ENCODE measurements at places on chromosomes 6 and 20.
A peak's percentile ranks its signal among the peaks of the same experiment; 100 is the strongest.

- no peak for DNase-seq
Observed at GRCh38 chr20:62345681-62346370, 21.3 kb downstream of the LAMA5 start.

- peak; percentile 5 for DNase-seq
Observed at GRCh38 chr6:7343546-7344475, 30.8 kb upstream of the SSR1 start.

DNA sequence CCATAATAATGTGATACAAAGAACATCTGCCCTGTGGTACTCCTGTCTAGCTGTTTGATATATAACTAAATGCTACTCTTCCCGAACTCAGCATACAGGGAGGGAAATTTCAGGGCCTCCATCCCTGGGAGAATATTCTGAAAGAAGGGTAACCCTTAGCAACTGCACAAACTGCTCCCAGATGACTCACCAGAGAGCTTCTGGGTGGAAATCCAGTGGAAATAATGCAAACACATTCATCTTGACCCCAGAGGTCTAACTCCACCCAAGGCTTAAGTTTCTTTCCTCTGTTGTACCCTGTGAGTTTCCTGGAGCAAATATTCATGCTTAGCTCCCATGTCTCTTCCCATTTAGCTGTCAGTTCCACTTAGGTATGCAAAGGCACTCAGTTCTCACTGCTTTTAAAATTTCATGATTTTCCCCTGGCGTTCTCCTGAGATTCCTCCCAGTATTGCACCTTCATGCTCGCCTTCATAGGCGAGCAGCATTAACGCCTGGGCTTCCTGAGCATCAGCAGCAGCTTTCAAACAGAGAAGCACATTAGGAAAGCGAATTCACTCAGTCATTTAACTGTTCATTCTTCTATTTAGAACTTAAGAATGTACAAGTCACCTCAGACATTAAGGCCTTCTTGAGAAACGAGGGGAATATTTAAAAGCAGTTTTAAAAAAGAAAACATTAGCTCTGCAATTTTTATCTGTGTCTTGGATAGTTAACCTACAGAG is 43.8 kb upstream of the LAMA4 start:
- no peak for DNase-seq

DNA sequence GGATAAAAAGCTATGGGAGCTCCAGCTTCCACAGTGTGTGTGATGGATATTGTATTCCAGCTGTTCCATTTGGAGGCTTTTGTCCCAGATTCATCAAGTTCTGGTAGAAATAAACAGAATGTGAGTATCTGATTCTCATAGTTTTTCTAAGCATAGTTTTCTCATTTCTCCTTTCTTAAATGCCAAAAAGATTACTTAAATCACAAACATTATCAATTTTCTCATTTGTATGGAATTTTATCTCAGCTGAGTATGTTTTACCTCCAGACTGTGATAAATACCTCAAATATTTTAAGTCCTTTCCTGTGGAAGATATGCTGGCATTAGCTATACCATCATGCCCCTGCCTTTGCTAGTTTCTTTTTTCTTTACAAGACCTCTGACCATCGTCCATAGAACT is 767.3 kb downstream of the TFAP2A start:
- DNase-seq: no peak

- no peak for DNase-seq
Observed at GRCh38 chr6:110608151-110608550, 131.7 kb upstream of the SLC22A16 start.

DNA sequence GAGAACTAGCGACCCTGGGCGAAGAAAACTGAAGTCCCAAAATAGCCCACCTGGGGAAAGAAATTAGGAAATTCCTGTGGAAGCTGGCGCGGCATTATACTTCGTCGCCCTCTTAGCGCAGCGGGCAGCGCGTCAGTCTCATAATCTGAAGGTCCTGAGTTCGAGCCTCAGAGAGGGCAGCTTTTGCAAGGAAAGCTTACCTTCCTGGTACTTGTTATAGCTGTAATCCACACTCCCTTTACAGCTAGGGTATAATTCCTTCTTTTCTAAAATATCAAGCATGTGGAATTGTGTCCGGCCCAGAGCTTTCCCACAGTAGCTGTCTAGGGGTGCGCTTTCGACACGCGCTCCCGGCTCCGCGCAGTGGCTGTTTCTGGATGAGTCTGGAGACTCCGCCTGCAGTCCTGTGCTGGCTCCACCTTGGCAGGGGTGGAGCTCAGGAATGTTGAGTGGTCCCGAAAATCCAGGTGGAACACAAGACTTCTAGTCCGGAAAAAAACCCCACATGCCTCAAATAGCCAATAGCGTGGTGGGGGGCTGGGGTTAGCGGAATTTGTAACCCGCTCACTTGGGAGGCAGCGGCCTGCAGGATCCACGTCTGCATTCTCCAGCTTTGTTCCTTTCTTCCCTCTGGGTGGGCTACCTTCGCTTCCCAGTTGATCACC is 83.7 kb upstream of the ZNF322 start:
- DNase-seq: no peak

DNA sequence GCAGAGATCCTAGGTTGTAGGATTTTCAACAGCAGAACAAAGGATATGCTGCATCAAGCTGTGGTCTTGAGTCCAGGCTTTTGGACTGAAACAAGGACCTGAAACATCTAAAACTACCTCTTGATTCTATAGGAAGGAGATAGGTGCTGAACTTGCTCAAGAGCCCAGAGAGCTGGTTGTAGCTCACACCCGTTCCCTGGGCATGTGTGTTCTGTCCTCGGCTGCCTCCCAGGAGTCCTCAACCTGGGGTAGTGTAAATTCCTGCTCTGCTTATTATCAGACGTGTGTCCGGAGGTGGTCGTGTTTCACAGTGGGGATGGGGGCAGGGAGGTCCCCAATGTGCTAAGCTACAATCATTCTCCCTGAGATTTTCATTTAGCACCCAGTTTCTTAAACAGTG is 4.8 kb downstream of the NOP56 start:
- DNase-seq: no peak

GRCh38 chr20:46347841-46348803 is 39.8 kb upstream of the CDH22 start:
- DNase-seq: no peak

DNA sequence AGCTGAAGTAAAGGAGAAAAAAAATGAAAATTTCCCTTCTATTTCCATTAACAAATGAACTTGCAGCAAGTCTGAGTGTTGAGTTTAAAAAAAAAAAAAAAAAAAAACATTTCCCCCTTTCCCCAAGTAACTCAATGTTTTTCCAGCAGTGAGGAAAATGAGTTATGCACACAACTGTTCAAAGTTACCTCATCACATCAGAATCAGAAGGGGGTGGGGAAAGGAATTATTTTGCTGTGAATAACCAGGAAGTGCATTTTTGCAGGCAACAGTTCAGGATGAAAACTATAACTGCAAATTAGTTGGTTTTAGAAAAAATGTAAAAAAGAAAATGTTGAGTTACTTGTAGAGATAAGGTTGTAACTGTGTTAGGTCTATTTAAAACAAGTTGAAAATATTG is 568.9 kb upstream of the CITED2 start:
- DNase-seq: no peak

DNA sequence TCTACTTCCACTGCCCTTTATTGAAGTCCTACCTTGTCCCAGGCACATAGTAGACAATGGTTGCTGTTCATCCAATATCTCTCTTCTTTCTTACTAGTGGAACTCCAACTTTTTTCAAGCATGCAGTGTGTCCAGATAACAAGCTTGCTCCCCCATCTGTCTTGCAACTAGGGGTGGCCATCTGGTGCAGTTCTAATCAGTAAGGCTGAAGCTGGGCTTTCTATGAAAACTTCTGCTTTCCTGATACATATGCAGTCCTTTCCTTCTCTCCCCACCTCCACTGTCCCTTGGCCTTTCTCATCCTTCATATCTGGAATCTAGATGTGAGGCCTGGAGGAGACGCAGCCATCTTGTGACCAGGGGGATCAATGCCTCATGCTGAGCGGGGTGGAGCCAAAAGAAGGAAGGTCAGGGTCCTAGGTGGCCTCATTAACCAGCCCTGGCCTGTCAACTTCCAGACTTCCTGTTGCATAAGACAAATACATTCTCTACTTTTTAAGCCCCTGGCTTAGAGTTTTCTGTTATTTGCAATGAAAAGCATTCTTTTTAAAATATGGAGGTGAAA is 59.6 kb upstream of the ZFP64 start:
- no peak for DNase-seq
